ENCODE measurements at places on chromosomes 1 and 21.

DNA sequence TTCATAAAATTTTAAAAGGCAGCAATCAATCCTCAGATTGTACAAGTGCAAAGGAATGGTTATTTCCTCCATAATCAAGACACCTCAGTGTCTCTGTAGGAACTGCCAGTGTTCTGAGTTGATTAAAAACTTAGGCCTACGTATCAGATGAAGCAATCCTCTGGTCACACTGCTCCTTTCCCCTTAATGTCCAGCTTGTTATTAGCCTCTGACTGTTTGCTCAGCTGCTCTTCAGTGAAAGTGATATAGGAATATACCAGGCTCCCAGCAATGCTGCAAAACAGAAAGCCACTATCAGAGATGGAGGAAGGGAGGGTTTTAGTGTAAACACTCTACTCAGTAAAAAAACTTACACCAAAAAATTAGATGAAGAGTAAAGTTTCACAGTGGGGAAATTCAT is 49.8 kb downstream of the SLC35D1 start:
- H3K4me1 ChIP-seq, result no peaks in the 10 kb centered on the region
- no peaks in the 10 kb centered on the region for H3K27me3 ChIP-seq
- no peak overlapping the region for H3K4me3 ChIP-seq
- no peaks in the 10 kb centered on the region for H3K36me3 ChIP-seq
- DNase-seq, result no peak

GRCh38 chr1:246020211-246020954 is 486.7 kb downstream of the SMYD3 start:
- no peaks in the 10 kb centered on the region for H3K4me1 ChIP-seq
- no peak overlapping the region for H3K27ac ChIP-seq
- DNase-seq, result no peak
- H3K36me3 ChIP-seq, result no peaks in the 10 kb centered on the region

DNA sequence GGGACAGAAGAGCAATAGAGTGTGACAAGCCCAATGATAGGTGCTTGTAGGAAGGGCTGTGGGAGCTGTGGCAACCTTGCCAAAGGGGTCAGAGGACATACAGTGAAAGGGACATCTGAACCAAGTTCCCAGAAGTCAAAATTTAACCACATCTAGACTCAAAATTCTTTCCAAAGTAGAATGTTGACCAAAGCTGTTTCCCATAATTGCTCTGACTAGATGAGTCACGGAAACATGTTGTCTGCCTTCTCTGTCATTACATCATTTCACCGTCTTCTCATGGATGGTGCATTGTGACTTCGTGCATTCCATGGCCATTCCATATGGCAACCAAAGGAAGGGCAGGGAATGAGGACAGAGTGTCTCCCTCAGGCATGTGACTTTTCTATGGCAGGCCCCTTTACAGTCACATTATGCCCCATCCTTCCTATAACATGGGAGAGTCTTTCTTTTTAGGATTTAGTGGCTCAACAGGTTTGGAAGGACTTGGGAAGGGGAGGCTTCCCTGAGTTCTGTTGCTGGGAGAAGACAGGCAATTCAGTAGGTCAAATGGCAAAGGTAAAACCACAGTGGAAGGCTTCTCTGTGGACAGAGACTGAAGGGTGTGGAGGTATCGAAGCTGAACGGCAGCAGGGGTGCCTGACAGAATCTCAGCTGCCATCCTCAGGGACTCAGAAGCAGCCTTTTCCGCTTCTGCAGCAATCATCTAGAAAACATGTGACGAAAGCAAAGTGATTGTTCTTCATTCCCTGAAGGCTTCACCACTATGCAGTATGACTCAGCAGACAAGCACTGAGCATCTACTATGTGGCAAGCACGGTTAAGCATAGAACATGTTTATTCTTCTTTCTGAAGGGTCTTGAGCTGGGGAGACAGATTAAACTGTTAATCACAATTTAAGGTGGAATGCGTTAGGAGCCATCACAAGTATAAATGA is 24.7 kb downstream of the NPHS2 start:
- H3K4me1 ChIP-seq, result no peaks in the 10 kb centered on the region
- H3K27me3 ChIP-seq, result no peaks in the 10 kb centered on the region
- DNase-seq, result no peak
- H3K36me3 ChIP-seq, result no peaks in the 10 kb centered on the region
- no peak overlapping the region for H3K4me3 ChIP-seq

DNA sequence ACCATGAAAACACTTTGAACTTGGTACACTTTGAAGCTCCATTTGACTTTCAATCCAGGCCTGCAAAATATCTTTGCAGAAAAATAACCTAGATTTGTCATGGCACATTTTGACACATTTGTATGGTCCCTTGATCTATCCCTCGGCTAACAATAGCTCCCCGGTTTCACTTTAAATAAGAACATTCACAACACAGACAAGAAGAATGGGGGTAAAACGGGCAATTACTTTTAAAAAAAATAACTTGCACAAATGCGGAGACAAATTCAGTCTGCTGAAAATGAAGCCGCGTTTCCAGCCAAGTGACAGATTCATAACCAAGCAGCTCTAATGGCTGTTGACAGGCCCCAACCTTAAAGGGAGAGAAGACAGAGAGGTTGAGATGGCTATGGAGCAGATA is 218.2 kb downstream of the NPHP4 start:
- no peaks in the 10 kb centered on the region for H3K36me3 ChIP-seq
- H3K27me3 ChIP-seq, result no peaks in the 10 kb centered on the region

DNA sequence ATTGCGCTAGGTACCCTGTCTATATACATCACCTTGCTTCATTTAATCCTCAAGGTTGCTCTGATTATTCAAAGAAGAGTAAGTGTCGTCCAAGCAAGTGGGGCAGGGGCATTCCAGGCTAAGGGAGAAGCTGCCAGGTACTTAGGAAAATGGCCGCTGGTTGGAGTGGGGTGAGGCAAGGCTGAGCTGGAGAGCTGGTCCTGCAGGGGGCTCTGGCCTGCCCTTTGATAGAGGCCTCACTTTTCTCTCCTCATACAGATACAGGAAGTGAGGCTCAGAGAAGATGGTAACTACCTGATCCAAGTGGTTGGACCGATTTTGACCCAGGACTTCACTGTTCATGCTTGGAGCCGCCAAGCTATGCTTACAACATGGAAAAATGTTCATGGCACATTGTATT is 86.9 kb upstream of the ZBTB40 start:
- H3K4me1 ChIP-seq, result no peaks in the 10 kb centered on the region
- no peaks in the 10 kb centered on the region for H3K36me3 ChIP-seq
- H3K27ac ChIP-seq, result no peak overlapping the region
- H3K4me3 ChIP-seq, result no peak overlapping the region
- H3K27me3 ChIP-seq, result no peaks in the 10 kb centered on the region
- DNase-seq, result no peak

DNA sequence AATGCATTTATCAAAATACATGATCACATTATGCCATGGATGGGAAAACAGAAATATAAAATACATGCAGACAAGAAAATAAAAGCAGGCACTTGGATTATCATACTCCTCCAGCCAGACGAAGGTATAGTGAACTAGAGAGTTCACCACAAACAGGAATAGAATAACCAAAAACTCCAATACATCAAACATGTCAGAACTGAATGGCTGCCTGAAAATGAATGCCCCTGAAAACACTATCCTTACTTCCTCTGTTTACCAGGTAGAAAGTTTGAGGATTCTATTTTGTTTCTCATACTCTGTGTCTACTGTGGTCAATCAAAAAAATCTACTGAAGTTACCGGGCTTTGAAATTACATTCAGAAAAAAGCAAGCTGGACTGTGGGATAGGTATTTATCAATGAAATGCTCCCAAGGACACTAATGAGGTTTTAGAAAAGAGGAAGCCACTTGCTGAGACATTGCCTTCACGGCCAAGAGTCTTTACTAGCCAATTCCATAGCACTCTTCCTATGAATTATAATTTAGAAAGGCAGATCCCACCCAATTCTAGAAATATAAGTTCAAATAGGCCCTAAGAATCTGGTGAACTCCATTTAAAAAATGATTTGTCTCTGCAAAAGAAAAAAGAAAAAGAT is 197.7 kb downstream of the SMYD3 start:
- H3K27me3 ChIP-seq, result no peaks in the 10 kb centered on the region
- no peaks in the 10 kb centered on the region for H3K36me3 ChIP-seq
- no peak for DNase-seq
- no peak overlapping the region for H3K4me3 ChIP-seq
- no peaks in the 10 kb centered on the region for H3K4me1 ChIP-seq
- H3K27ac ChIP-seq, result no peak overlapping the region

DNA sequence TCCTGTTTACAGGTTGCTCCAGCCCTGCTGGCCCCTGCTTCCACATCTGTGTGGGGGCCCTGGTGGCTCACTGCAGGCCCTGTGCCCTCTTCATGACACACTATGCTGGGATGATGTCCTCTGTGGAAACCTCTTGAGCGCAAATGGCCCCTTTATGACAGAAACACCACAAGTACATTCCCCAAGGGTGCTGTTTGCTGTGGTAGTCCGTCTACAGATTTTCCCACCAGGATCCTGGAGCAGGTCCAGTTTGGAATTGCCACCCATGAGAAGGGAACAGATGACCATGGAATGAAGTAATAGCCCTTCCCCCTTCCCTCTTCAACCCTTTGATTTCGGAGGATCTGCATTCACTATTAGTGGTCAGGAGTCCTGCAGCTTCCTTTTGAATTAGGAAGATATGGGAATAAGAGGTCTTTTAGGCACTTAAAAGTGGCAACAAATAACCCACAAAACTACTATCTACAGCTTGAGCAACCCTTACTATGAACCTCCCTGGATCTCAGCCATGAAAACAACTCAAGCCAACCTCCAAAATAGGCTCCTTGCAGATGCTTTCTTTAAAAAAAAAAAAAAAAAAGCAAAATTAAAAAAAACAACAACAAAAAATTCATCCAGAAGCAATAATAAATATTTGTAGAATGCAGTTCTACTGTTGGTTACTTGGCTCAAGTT is 121.9 kb upstream of the TSPAN2 start:
- H3K27me3 ChIP-seq, result no peaks in the 10 kb centered on the region
- H3K4me3 ChIP-seq, result no peak overlapping the region
- H3K27ac ChIP-seq, result no peak overlapping the region
- peaks cover 1% of the 10 kb centered on the region for H3K4me1 ChIP-seq
- H3K36me3 ChIP-seq, result no peaks in the 10 kb centered on the region

DNA sequence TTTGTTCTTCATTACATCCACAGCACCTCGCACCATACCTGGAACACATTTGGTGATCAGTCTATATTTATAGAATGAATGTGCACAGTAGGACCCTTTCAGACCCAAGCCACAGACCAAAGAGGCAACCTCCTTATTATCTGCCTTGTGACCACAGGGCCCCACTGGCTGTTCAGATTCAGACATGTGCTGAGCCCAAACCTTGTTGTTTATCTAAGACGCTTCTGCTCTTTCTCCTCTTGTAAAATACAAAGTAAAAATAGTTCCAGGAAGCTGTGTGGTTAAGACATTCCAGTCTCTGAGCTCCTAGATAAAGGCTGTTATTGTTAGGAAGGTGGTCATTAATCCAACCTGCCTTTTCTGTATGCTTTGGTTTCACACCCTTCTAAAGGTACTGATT is 3.6 kb upstream of the SCMH1 start:
- no peak overlapping the region for H3K27ac ChIP-seq
- no peaks in the 10 kb centered on the region for H3K36me3 ChIP-seq
- no peaks in the 10 kb centered on the region for H3K27me3 ChIP-seq
- peaks cover 6% of the 10 kb centered on the region for H3K4me1 ChIP-seq
- DNase-seq, result no peak

- no peak for DNase-seq
- H3K4me1 ChIP-seq, result peaks cover 2% of the 10 kb centered on the region
- H3K27ac ChIP-seq, result no peak overlapping the region
- H3K36me3 ChIP-seq, result no peaks in the 10 kb centered on the region
- H3K4me3 ChIP-seq, result no peak overlapping the region
- H3K27me3 ChIP-seq, result no peaks in the 10 kb centered on the region
Observed at GRCh38 chr1:47930210-47930840, 66.9 kb downstream of the TRABD2B start.
